Dermis blood vessel endothelial cell (primary cell): ENCODE measurements at places on chromosomes 1 and 21. TPM values are rescaled to one million over a fixed set of nuclear protein-coding genes. Genes with fewer than 3 reads are reported as not detected.

The TSSK3 gene
- 0.14 TPM in 1 of 2 replicates, not detected in the other for total RNA-seq

GRCh38 chr1:28480308-28480707, 25.5 kb upstream of the RCC1 start:
- no peak for DNase-seq

GRCh38 chr1:30645807-30646206, 77.6 kb downstream of the MATN1 start:
- DNase-seq: no peak

DNA sequence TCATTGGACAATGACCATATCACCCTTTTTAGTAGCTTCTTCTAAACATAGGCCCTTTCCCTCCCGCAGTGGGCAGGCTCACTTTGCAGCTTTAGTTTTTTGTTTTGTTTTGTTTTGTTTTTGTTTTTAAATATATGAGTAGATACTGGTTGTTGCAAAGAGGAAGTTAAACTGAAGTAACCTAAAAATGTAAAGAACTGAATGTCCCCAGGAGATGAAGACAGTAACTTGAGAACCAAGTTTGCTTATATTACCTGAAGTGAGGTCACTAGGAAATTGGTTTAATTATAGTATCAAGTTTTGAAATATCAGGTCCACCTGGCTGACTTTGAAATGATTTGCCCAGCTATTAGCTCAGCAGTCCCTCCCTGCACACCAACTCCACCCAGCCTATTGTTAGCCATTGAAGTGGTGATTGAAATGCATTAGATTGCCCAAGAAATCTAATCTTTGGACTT, 18.2 kb downstream of the SMAP2 start:
- no peak for DNase-seq

DNA sequence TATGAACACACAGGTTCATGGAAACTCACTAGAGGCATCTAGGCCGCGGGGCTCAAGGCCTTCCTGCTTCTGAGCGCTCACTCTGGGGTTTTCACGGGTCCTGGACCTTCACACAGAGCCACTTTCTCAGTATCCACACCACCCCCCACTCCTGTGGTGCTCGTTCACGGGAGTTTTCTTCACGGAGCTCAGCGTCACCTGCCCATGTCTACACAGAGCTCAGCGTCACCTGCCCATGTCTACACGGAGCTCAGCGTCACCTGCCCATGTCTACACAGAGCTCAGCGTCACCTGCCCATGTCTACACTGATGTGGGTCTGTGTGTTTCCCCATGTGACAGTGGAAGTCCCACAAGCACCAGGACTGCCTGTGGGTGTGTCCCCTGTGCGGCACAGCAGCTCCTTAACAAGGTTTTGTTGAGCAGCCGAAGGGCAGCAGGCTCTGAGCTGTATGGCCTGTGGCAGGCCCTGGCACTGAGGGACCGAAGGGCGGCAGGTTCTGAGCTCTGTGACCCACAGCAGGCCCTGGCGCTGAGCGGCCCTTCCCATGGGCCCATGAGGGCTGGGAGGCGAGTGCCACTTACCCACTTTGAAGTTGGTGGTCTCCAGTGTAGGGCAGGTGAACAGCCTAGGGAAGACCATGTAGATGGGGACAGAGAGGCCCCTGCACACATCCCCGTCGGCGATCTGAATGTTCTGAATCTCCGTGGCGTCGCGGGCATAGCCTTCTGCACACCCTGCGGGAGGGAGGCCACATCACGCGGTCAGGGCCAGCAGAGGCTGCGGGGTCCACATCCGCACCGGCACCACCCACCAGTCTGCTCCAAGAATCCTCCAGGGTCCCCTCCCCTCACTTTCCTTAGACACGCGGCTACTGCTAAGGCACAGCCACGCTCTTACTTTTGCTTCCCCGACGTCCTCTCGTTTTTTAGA, 39.8 kb downstream of the VPS26C start:
- no peak for DNase-seq

The NECTIN4 gene
- total RNA-seq: 0.17 and 0.28 TPM in 2 replicates

DNA sequence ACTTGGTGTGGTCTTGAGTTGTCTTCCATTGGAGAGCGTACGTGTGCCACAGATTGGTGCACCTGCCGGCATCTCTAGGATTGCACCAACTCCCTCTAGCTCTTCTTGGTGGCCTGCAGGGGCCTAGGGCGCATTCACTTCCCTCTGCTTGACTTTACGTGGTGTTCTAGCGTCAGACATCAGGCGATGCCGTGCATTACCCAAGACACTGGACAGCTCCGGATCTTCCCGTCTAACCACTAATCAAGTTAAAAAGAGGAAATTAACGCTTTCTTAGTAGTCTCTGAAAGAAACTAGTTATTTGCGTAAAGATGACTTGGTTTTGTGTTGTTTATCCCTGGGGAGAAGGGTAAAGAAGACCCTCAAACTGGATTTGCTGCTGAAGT, 510 bp upstream of the IL10RB start:
- peak; percentile 24 for DNase-seq

- peak; percentile 6 for DNase-seq
Measured at GRCh38 chr1:51850420-51851223, 27.9 kb downstream of the NRDC start.

DNA sequence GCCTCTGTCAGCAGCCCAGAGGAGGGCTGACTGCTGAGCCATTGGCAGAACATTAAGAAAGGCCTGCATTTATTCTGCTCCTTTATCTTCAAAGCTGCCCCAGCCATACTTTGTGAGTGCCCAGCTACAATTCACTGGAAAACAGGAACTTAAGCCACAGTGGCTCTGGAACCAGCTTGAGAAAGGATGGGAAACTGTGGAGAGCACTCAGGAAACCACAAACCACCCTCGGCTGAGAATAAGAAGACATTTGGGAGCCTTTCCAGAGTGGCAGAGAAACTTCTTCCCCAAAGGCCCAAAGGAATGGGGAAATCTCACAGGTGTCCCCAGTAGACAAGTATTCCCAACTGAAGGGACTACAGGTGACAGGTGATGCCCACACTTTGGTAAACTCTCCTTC, 1.8 kb downstream of the LAMB3 start:
- no peak for DNase-seq

The OR2T6 gene
- not detected in 2 replicates for total RNA-seq

- DNase-seq: peak; percentile 20
Measured at GRCh38 chr1:222889440-222889839, 74.6 kb downstream of the DISP1 start.

DNA sequence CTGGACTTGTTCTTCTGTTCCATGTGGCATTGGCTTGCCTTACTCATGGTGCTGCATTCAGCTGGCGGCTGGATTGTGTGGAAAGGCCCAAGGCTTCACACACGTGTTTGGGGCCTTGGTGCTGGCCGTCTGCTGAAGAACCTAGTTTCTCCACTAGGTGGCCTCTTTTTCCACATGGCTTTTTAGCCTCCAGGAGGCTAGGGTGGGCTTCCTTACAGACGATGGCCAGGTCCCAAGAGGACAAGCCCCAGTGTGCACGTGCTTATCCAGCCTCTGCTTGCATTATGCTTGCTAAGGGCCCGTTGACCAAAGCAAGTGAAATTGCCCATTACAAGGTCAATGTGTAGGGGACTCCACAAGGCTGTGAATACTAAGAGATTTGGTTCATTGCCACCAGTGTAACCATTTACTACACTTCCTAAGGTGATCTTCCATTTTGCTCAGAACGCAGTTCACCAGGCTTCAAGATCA, 47.5 kb upstream of the FOXO6 start:
- peak; percentile 56 for DNase-seq

- DNase-seq: no peak
Measured at GRCh38 chr1:32764826-32765569, 52.2 kb downstream of the YARS1 start.

DNA sequence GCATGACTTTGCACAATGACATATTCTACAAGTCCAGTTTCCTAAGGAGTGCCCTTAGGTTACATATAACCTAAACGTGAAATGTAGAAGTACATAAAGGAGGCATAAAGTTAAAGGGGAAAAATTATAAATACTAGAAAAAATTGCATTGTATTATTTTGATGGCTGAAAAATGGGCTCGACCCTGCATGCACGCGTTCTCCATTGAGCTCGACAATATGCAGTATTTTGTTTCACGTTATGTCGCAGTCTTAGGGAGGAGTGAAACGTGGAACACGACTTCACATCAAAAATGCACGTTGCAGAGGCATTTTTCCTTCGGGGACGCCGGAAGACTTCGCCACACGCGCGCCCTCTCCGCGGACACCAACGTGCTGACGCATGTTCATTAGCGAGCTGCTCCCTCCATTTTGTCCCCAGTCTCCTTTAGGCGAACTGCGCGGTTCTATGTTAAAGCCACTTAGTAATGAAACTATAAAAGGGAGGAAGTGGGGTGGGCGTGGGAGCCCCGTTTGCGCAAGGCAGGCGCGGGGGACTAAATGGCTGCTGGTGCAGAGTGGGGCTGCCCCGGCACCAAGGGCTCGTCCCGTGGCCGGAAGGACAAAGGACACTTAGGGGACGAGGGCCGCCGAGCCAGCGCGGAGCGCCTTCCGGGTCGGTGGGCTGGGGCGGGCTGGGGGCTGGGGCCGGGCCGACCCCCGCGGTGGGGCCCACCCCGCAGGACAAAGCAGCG, 749 bp upstream of the COX20 start:
- peak; percentile 92 for DNase-seq

- DNase-seq: no peak
Measured at GRCh38 chr21:23936991-23937390, 1670.3 kb downstream of the MRPL39 start.

- no peak for DNase-seq
Measured at GRCh38 chr1:245556057-245556456, 401.3 kb downstream of the KIF26B start.

The OVAAL gene
- not detected in 2 replicates for total RNA-seq

DNA sequence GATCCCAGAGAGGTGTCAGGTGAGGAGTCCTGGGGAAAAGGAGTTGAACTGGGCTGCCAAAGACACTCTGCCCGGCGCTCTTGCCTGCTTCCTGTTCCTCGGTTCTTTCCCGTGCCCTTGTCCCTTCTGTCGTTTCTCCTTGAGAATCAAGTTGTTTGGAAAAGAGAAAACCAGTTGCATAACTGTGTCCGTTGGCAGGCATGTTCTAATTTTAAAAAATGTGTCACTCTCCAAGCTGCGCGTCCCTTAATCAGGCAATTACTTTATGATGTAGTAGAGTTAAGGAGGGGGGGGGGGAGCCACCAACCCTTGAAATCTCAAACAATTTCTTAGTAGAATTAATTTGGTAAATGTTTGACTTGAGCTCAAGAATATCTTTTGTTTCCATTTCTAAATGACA, 105.9 kb upstream of the IGSF21 start:
- no peak for DNase-seq

DNA sequence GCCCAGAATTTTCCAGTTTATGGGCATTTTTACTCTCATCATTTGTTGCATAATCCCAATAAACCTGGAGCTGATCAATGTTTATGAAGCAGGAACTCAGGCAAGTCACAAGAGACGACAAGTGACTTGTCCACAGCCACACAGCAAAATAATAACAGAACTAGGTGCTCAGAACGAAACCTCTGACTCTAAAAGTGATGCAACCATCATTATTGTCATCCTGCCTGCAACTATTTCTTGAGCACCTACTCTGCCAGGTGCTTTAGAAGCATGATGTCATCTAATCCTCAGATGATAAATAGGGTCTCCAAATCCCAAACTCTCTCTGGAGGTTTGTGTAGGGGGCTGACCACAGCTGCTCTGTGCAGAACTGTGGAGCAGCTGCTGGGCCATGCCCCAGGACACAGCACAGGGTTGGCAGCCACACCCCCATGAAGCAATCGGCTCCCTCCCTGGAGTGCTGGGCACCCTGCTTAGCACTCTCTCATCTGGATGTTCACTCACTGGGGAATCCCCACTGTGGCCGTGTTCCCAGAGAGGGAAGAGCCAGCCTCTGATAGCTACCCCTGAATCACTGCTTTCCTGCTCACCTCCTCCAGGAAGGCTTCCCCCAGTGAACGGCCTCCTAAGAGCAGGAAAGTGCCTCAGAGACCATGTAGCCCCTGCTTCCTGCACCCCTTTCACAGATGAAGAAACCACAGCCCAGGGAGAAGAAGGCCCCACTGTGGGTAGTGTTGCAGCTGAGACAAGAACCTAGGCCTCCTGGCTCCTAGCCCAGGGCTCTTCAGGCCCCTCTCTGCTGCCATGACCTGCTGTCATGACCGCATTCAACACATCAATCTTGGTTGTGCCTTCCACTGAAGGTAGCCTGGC, 2.1 kb downstream of the TTC22 start:
- no peak for DNase-seq

- no peak for DNase-seq
Measured at GRCh38 chr1:230744382-230744781, 2.8 kb upstream of the CAPN9 start.

DNA sequence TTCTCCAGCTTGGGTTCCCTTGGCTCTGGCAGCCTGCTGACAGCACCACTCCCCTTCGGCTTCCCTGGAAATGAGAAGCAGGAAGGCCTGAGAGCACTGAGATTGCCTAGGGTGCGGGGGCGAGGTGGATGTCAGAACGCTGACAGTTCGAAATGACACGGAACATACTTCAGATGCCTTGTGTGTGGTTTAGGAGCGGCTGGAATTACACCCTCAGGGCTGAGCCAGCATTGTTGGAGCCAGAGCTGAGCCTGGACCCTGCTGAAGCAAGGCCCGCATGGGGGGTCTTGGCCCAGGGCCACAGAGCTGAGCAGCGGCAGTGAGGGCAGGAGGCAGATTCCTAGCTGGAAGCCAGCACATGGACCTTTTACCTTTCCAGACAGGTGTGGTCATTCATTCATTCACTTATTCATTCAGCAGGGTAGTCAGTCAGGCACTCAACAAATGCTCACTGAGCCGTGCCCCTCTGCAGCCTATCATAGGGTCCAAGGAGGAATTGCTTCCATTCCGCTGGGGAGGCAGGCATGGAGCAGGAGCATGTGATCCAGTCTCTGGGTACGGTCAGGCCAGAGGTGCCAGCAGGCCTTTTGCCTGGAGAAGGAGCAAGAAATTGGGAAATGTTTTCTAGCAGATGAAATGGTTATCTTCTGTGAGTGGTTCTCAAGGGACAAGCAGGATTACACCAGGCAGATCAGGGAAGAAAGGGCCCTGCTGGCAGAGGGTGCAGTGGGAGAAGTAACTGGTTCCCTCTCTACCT, 6.6 kb upstream of the FOXE3 start:
- no peak for DNase-seq

GRCh38 chr21:35615325-35615724, 445.0 kb downstream of the SETD4 start:
- DNase-seq: no peak

GRCh38 chr1:31681415-31681814, 22.4 kb downstream of the COL16A1 start:
- no peak for DNase-seq
